ENCODE measurements at places on chromosomes 3 and 15.

- DNase-seq, result no peak
These were observed 976.6 kb downstream of the FHIT start for GRCh38 chr3:60274646-60275045.

GRCh38 chr3:68751888-68752287 is 180.5 kb downstream of the TAFA4 start:
- DNase-seq, result no peak

DNA sequence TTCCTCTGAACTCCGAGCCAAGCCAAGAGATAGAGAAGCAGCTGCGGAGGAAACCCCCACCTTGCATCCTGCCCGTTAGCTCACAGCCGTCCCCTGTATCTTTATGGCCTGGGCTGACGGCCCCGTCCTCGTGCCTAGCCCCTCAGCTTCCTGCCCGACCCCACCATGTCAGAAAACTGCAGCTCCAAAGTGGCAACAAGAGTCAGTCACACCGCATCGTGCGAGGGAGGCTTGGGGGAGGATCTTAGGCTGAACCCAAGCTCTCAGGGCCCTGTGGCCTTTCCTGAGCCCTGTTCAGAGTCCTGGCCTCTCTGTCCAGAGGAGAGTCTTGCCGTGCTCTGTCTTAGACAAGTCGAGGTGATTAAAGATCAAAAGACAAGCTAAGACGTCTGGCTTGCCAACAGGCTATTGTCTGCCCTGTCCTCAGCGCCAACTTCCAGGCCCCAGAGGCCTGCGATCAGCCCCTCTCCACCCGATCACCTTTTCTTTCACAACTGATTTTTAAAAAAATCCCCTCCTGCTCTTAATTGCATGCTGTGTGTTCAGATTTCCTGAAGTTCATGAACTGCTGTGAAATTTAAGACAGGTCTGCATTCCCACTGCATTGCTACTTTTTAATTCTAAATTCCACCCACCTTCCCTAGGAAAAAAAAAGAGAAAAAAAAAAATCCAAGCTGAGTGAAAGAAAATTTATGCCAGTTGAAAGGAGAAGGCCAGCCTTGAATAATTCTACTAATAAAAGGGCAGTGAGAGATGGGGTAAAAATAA is 89.7 kb upstream of the WNT5A start:
- DNase-seq, result no peak

DNA sequence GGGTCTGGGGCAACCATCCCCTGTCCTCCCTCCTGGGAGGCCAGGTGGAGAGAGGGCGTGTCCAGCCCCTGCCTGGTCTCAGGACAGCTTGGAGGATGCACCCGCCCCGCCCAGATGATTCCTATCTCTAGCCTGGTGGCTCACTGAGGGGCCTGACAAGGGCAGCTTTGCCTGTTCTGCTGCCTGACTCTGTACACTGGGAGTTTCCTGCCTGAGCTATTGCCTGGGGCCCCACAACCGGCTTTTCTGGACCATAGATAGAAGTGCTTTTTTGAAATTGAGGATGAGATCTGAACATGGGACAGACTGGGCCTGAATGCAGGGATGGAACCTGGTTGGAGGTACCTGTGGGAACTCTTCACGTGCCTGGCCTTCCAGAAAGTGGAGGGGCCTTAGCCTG is 751 bp upstream of the PLA2G4E start:
- no peak for DNase-seq

DNA sequence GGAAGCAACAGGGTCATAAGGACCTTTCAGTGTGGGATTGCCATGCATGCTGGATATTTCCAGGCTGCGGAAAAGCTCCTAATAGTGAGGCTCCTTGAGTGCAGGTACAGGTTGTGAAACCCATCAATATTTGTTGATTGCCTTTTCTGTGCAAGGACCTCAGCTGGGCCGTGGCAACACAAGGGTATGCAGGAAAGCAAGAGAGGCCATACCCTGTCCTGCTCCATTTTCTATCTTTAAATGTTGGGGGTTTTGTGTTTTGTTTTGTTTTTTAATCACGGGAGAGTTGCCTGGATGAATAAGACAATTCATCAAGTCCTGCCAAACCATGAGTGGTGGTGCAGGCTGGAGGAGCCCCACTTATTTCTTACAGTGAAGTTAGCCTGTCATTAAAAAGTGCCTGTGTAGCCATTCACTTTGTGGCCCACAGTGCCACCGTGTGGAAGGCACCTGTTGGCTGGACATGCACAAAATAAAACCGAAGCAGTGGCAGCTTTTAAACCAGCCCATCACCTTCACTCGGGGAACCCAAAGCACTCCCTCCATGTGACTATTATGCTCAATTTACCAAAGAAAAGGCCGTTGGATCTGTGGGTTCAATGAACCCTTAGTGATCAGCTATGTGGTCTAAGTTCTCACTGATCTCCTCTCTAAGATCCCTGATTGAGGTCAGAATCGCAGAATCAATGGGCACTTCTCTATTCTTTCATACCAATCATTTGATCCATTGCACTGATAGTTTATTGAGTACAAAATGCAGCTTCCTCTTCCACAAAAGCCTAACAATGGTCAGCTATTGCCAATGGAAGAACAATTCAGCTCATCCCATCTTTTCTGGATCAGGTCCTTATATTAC is 42.2 kb downstream of the CLDN18 start:
- DNase-seq, result no peak

- DNase-seq, result no peak
These were observed 67.2 kb downstream of the CGNL1 start for GRCh38 chr15:57443486-57443885.

- no peak for DNase-seq
These were observed 200.5 kb downstream of the STT3B start for GRCh38 chr3:31733234-31733667.

DNA sequence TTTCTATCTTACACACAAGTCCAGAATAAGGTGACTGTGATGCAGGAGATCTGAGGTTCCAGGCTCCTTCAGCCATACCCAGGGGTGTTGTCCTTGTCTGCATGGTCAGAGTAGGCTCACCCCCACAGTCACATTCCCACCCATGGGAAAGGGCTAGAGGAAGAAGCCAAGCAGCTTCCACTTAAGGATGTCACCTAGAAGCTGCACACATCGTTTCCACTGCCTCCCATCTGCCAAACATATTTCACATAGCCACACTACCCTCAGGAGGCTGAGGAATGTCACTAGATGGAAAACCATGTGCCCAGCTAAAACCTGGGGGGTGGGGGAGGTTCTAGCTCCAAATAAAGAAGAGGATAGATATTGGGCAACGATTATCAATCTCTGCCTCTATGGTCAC is 58.1 kb downstream of the TMEM39A start:
- DNase-seq, result no peak

DNA sequence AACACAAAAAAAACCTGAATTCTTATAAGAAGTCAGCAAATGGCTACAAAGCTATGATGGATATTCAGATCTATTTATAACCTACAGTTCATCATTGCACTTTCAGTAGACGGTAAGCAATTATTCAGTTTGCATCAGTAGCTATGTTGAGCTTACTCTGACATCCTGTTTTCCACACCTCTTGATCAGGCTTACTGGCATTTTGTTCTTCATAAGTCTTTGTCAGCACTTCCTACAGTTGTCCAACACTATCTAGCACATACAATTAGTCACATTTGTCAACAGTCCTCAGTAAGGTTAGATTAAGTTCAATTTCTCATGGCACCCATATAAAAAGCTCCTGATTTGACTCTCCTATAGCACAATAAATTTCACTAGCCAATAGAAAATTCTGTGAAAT is 71.2 kb upstream of the ST3GAL6 start:
- DNase-seq, result no peak

DNA sequence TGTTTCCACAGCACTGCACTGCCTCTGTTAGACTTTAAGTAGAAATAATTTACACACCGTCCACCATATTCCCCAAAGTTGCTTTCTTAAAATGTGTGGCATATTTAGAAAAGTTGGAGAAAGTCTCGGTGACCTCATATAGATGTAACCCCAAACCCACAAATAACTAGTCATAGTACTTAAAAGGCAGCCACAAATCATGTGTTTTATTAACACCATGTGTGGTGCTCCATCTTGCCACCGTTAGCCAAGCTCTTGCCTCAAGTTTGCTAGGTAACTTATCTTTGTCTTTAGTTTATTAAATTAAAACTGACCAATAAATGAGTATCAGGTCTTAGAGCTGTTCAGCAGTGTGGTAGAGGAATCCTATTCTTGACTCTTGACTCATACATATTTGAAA is 257.9 kb downstream of the UBE2E2 start:
- no peak for DNase-seq

GRCh38 chr15:34714476-34715121 is 40.2 kb downstream of the GJD2 start:
- DNase-seq, result no peak

- DNase-seq, result no peak
These were observed 155.9 kb upstream of the BCL6 start for GRCh38 chr3:187900993-187901755.

GRCh38 chr15:56342653-56343052 is 22.6 kb upstream of the TEX9 start:
- DNase-seq, result no peak

DNA sequence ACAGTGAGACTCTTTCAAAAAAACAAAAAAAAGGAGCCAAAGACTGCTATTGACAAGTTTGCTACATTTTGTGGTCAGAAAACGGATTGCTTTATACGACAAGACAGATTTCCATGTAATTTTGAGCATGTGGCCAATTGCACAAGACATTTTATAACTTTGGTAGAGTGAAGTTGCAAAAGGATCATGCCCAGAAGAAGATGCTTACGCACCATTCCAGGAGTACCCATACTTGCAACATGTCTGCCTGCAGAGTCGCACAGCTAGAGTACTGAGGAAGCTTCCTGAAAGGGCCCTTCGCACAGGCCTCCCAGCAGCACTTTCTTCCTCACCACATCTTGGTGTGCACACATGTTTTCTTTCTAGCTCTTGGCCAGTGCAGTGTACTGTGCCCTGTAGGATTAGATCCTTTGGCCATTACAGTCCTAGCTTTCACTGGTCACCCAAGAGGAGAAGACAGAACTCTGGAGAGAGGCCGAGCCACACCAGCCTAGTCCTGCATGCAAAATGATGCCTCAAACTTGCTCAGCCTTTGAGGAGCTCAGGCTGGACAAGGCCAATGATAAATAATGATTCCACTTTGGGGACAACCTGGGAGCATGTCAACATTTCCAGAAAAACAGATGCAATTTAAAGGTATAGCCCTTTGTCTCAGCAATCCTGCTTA is 11.7 kb downstream of the CHDH start:
- DNase-seq, result no peak

DNA sequence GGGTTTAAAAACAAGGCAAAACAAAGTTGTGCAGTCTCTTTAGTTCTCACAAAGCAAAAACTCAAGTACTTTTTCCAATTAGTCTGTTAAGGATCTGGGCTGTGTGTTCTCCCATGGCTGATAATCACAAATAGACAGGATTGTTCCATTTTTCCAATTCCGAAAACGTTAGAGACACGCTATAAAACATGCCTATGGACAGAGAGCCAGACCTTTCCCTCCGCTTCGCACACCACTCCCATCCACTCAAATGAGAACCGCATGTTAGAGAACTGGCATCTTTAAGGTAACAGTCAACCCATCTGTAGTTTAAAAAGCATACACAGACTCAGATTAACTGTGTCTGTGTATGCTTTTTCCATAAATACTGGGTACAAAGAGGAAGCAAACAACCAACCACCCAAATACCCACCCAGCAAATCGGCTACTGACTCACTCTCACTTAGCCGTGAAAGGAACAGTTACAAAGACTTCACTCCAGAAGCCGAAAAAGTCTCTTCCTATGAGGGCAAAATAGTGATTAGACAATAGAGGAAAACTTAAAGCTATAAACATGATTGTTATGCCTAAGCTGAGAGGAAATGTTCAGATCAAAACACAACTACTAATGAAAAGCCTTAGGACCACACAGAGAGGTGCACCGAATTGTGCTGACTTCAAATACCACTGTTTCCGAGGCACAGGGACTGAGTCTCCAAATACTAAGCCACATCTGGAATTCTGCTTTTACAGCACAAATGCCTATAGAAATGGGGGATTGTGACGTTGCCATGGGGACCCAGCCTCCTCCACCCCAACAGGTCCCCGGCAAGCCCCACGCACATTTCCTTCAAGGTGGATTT is 36.1 kb downstream of the IL17RD start:
- DNase-seq, result no peak

DNA sequence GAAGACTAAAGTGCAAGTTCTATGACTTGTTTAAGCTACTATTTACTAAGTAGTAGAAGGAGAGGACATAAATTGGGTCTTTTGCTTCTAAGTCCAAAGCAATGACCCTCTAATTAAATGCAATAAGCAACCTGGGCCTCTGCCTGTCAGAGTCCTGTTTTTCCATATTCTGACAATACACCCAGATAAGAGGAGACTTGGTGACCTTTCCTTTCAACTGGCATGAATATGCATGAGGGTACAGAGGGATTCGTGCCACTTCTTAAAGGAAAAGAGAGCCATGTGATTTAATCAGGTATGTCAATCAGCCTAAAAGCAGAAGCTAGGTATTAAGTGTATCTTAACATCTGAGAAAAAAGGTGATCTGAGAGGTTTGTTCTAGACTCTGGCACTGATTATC is 50.7 kb upstream of the FGF7 start:
- no peak for DNase-seq

DNA sequence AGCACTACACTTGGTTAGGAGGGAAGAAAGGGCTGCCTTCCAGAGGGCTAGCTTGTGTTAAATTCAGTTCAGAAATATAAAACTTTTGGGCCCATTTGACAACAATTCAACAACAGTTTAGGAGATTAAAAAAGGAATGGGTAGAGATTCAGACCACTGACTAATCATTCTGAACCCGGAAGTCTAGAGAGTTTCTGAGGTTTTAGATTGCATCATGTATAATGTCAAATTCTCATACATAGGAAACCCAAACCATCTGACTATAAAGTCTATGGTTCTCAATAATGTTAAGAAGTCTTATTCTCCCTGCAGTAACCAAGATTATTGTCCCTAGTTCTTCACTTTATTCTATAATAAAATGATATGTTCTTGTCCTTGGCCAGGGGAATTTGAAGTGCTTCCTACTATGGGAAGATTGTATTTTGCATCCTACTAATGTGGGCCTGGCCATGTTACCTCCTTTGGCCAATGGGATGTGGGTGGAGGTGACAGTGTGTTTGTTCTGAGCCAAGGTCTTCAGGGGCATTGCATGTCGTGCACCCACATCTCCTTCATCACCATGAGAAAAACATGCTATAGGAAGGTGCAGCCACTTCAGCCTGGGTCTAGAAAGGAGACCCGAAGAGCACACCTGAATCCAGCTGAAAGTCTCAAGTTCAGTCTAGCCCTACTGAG is 66.4 kb upstream of the CCNL1 start:
- no peak for DNase-seq
